ENCODE measurements at places on chromosomes 11 and 22.

GRCh38 chr11:95086836-95087570, 2.6 kb upstream of the ENDOD1 start:
- DNase-seq: no peak

DNA sequence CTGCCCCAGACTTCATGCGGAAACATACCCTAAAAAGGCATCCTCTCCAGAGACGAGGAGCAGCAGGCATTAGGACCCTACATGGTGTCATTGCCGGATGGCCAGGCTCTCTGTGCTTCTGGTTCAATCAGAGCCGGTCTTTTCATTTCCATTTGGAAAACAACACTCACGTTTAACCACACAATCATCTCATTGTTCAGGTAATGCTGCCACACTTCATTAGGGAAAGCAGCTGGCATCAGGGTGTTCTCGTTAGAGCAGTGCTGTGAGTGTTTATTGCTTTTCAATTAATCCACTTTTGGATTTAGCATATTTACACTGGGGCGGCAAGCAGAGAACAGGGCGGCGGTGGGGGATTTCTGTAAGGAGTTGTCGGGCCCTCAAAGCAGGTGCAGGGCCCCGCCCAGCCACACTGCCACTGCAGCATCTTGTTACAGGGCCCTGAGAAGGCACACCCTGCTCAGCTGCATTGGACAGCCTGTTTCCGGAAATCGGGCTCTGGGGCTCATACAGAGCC, 338.6 kb downstream of the SHANK2 start:
- DNase-seq: no peak

GRCh38 chr11:75507571-75507970, 18.2 kb downstream of the GDPD5 start:
- DNase-seq: no peak

DNA sequence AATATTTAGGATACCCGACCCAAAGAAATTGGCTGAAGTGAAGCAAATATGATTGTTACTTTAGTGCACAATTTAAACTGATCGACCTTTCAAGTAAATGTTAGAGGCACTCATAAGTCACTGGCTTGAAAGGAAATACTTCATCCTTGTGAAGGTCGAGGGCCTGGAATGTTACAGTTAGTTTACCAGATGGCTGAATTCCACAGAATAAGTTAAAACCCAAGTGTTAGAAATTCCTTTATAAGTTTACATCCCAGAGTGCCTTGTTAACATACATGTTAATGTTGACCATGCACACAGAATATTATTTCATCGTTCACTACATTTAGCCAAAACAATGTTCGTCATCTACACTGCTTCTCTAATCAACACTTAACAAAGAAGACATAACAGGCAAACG, 235.5 kb upstream of the ANO3 start:
- DNase-seq: no peak

DNA sequence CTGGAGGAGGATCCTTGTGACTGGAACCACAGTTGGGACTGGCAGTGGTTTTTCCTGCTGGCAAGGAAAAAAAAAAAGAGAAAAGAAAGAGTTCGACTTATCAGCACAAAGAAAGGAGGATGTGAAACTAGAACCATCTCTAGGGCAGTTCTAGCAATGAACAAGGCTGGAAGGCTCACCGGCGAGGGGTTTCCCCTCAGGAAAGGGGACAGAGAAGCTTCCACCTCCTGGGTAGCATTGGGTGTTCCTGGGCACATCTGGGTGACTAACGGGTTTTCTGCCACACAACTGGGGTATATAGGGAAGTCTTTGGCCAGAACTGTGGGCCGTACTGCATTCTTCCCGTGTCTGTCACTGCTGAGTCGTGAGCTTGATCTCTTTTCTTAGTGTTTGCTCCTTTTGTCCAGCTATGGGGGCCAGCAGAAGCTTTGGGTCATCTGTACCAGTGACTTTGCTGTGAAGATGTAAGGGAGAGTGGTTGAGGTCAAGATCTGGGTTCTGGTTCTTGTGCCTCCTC, 109.4 kb upstream of the OR4B1 start:
- peak; percentile 57 for DNase-seq

GRCh38 chr22:20273758-20274181, 5.7 kb upstream of the RTN4R start:
- no peak for DNase-seq

DNA sequence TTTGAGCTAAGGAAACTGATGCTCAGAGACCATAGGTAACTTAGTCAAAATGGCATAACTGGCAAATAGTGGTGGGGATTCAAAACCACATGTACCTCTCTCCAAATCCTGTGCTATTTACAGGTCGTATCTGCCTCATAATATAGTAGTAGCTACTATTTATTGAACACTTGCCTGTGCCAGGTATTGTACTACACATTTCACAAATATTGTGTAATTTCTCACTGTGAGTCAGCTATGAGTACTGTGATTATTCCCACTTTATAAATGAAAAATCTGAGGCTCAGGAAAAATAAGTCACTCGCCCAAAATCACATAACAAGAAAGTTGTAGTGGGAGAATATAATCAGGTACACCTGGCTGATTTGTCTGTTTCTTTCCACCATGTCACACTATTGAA, 199.8 kb upstream of the FAT3 start:
- no peak for DNase-seq

GRCh38 chr11:6404342-6405051, 14.2 kb downstream of the SMPD1 start:
- no peak for DNase-seq

GRCh38 chr11:10066441-10066840, 227.6 kb downstream of the SBF2 start:
- no peak for DNase-seq

DNA sequence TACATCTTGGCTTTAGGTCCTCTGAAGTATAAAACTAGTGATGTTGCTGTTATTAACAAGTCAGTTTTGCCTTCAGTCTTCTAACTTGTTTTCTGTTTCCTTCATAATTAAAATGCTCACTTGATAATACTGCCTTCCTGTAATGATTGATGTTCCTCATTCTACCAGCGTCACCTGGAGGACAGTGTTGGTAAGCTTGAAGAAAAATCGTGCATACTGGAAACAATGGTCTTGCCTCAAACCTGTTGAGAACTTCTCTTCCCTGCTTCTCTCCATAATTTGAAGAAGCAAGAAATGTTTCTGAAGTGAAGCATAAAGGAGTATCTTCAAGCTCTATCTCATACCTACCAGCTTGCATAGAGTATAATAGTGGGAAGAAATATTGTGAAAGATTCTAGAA, 3.0 kb downstream of the YWHAH start:
- DNase-seq: peak; percentile 61

DNA sequence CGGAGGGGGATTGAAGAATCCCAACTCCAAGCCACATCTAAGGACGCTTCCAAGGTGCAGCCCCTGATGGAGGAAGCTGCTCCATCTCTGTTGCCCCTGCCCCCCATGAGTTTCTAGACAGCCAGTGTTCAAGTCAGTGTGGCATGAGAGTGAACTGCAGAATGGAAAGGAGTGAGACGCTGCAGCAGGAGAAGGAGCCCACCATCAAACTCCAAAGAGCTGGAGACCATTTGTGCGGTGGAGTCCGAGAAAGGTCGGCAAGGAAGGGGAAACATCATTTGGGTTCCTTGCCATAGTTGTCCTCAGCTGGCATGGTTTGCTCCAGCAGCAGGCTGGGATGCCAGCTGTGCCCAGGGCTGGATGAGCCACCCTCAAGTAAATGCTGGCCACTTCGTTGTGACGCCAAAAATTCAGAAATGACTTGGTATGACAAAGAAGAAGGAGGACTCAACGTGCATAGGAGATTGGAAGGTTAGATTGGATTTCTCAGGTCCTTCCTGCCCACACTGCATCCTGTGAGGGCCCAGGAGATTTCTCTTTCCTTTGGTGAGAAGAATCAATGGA, 16.4 kb downstream of the APOL2 start:
- no peak for DNase-seq
